ENCODE measurements at places on chromosomes 12 and 14.

- DNase-seq = no peak
Measured at GRCh38 chr12:121295746-121296617, 527 bp downstream of the CAMKK2 start.

GRCh38 chr12:65955452-65955851 is 131.2 kb downstream of the HMGA2 start:
- no peak for DNase-seq

GRCh38 chr14:68279777-68280233 is 460.2 kb downstream of the RAD51B start:
- no peak for DNase-seq

- DNase-seq = no peak
Measured at GRCh38 chr14:77022236-77022852, 6.2 kb downstream of the IRF2BPL start.

- DNase-seq = peak; percentile 4
Measured at GRCh38 chr12:69686731-69687130, 12.4 kb downstream of the BEST3 start.

GRCh38 chr12:18805516-18806248 is 67.8 kb downstream of the CAPZA3 start:
- no peak for DNase-seq

- no peak for DNase-seq
Measured at GRCh38 chr12:65510584-65511050, 232.1 kb downstream of the MSRB3 start.

DNA sequence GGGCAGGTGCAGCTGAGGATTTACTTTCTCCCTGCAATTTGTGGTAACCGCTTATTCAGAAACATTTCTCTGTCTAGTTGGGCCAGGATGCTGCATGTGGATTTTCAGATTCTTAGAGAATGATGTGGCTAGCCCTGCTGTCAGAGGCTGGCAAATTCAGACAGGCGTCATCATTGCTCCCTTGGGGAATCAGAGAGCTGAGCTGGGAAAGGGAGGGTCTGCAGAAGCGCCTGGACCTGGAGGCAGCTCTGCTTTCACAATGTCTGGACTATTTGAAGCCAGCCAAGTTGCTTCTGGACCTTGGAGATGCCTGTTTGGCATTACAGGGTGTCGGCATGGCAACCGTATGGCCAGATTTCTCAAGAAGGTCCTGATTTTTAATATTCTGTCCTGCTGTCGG is 3.4 kb downstream of the GALNT16 start:
- DNase-seq = no peak

GRCh38 chr12:88553941-88554658 is 26.2 kb downstream of the KITLG start:
- DNase-seq = no peak

Measured in renal cortex interstitium (tissue), 15 donors.